ENCODE measurements at places on chromosomes 7 and 10.

DNA sequence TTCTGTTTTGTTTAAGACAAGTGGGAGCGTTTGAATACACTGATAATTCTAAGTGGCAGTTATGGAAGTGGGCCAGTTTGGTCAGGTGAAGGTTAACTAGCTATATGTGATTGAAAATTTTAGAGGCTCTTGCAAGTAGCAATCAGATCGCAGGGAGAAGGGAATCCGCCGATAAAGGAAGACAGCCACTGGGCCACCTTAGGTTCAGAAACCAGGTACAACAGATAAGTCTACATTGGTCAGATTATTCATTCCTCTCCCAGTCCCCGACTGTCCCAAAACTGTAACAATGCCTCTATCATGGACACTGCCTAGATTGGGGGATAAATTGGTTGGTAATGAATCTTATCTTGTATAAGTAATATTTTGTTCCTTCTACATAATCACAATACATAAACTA, 8.9 kb downstream of the ANK3 start:
- no peak for DNase-seq

DNA sequence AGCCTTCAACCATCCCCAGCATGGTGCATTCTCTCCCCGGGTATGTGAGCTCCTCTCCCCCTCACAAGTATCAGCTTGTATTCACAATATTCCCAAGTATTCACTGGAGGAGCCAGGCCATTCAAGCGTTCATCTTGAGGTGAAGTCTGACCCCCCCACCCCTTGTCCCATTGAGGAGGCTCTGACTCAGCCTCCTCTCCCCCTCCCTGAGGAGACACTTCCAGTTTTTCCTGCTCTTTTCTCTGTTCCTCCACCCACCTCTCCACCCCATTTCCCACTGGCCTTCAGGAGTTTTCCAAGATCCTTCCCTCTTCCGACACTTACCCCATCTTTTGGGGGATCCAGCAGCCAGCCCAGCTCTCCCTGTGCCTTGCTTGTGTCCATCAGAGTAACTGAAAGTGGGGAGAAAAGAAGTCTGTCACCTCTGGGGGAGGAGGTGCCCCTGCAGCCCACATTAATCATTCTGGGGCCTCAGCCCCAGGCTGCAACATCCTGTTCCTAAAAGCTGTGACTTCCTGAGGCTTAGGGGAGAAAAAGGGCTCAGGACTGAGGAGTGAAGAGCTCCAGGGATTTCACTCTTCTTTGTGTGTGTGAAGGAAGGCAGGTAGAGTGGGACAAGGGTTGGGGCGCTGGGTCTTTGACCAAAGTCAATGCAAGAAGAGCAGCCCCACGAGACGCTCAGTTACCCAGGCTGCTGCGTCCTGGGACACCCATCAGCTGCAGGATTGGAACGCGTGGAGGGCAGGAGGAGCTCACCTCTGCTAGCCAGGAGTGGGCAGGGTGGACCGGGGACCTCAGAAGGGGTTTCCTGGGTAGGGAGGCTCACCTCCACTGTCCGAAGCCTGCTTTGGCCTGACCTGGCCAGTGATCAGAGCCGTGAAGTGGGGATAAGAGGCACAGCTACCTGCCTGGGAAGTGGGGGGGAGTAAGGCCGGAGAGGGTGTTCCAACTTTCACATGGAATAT, 1.1 kb downstream of the EPHA1 start:
- no peak for DNase-seq

DNA sequence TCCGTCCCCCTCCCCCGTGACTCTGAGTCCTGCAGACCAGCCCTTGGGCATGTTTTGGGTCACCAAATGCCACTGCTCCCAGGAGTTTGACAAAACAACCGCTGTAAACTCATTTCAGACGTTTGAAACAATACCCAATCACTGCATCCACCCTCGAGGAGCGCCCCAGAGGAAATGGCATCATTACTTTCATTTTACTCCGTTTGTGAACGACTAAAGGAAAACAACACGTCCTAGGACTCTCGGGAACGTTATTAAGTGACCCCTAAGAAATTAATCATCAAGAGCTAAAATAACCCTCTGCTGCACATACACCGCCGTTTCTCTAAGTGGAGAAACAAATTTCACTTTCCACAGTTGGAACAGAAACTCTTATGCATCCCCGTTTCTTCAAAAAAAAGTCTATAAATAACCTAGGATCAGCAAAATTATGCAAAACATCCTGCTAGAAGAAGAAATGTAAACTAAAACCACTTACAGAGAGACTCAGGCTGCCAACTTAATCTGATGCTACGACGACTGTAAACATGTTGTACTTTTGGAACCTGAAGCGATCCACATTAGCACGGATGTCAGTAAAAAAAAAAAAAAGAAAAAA, 109.9 kb upstream of the EFCAB10 start:
- no peak for DNase-seq

GRCh38 chr10:22285130-22285529, 31.1 kb upstream of the COMMD3 start:
- DNase-seq, result no peak

GRCh38 chr10:97445357-97445721, 467 bp downstream of the EXOSC1 start:
- DNase-seq, result no peak

GRCh38 chr10:1401071-1401965, 336.0 kb downstream of the ADARB2 start:
- no peak for DNase-seq

GRCh38 chr7:109377076-109377884, 807.6 kb downstream of the DNAJB9 start:
- DNase-seq, result no peak

DNA sequence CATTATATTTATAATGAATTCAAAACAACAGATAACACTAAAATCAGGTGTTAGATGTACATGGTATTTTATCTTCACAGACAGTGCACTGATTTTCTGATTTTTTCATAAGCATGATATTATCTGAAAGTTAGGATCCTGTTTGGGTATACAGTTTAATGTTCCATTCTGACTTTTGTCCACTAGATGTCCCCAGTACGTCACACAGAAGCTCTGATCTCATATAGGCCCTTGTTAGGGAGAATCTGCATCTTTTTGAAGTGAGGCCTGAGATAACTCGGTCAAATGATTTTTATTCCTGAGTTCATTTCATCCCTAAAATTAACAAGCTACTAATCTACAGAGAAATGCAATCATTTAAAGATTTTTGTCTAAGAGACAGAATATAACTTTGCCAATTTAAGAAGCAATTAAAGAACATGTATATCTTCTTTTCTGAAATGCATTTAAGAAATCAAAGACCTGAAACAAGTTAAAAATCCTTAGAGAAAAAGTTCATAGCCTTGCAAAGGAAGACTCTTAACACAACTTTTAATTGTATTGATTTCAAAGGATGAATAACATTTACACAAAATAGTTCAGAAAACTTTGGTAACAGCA, 72.0 kb upstream of the TES start:
- DNase-seq, result peak; percentile 10

- no peak for DNase-seq
Observed at GRCh38 chr10:72552857-72553256, 73.0 kb downstream of the MICU1 start.

- DNase-seq, result no peak
Observed at GRCh38 chr7:128353189-128353588, 8.3 kb downstream of the PRRT4 start.

- no peak for DNase-seq
Observed at GRCh38 chr7:97272237-97272975, 154.9 kb downstream of the SDHAF3 start.

DNA sequence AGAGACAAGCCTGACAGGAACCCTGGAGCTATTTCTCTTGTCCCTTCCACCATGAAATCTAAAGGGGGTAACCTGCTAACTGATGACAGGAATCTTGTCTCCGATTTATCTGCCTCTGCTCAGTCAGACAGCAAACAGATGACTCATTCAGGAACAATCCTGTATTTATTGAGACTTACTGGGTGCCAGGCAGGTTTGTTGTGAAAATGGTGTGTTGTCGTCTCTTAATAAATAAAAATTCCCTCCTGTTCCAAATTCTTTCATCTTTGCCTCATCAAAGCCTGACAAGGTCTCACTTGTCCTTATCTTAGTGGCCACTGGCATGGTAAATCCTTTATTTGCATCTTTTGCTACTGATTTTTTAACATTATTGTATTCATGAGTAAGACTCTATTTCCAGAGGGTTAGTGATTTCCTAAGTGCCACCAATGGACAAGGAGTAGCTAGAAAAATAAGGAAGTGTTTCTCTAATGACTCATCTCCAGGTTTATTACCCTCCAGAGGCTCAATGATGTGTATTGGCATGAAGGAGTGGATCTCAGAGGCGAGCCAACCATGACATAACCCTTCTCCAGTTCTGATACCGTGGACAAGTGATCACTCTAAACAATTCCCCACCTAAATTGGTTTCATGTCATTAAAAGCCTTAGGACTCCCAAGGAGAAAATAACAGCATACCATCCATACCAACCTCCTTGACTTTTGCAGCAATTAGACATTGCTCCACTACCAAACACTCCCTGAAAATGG, 724.0 kb downstream of the GRID1 start:
- DNase-seq, result peak; percentile 21

GRCh38 chr7:139767561-139767982, 10.2 kb downstream of the HIPK2 start:
- no peak for DNase-seq

DNA sequence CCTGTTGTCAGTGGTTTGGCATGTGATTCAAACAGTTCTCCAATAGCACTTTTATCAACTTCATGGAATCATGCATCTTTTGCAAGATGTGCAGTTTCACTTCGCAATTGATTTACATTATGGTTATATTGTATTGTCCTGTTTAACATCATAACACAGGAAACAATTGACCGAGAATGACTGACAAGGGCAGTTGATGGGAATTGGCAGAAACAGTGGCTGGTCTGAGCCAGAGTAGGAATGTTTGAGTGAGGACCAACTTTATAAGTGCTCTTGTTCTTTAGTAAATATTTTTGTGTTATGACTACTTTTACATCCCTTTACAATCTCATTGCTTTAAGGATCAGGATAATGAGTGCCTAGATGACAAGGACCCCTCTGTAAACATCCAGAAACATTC, 2.2 kb downstream of the KLHL7 start:
- DNase-seq, result no peak

DNA sequence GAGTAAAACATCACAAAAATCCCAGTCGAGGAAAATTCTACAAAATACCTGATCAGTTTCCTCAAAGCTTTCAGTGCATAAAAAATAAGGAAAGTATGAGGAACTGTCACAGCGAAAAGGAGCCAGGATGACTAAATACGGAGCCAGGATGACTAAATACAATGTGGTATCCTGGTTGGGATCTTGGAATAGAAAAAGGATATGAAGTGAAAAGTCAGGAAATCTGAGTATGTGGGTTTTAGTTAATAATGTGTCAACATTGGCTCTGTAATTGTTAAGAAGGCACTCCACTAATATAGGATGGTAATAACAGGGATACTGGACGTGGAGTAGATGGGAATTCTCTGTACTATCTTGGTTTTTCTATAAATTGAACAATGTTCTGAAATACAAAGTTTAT, 175.5 kb downstream of the SUGCT start:
- no peak for DNase-seq

GRCh38 chr7:56495165-56495564, 378.9 kb upstream of the NUPR2 start:
- no peak for DNase-seq

Measured in NCI-H2029 treated with DMSO at 0.1 percent for 48 hours (cell line).